ENCODE measurements at places on chromosomes 5 and 9.
A peak's percentile ranks its signal among the peaks of the same experiment; 100 is the strongest.

DNA sequence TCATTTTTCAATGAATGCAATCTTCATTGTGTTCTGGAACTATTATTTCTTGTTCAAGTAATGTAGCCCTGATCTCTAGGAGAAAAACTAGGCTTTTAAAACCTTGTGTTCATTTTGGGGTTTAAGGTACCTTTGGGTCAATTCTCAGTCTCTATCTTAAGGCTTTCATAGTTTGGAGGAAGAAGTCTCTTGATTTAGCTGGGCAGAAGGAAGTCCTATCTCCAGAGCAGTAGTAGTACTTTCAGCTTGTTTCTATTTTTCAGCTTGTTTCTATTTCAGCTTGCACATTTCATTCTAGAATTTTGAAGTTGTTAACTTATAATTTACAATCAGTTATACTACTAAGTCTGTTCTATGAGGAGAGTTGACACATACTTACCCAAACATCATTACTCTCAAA, 15.2 kb downstream of the CSNK1G3 start:
- no peak for DNase-seq

GRCh38 chr5:33408816-33409215, 31.9 kb upstream of the TARS1 start:
- no peak for DNase-seq

GRCh38 chr5:172798422-172799215, 27.6 kb upstream of the DUSP1 start:
- no peak for DNase-seq

DNA sequence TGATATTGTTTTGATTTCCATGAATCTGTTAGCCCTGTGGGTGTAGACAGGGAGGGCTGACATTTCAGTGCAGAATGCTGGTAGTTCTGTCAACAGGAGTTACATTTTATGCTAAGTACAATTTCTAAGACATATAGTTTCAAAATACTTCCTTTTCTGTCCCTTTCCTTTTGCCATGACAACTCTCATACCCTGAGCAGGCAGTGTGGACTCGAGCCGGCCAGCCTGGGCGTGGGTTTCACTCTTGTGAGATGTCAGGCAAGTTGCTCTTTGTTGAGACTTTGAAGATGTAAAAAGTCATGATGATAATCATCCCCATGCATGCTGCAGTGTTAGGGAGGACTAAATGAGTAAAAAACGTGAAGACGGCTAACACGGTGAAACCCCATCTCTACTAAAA, 197.9 kb downstream of the CFAP90 start:
- DNase-seq: no peak

- peak; percentile 38 for DNase-seq
These were observed at the start of gene PCAT7 for GRCh38 chr9:94554439-94555331. Gene PCAT7 (plus strand): TSS chr9:94555083.

DNA sequence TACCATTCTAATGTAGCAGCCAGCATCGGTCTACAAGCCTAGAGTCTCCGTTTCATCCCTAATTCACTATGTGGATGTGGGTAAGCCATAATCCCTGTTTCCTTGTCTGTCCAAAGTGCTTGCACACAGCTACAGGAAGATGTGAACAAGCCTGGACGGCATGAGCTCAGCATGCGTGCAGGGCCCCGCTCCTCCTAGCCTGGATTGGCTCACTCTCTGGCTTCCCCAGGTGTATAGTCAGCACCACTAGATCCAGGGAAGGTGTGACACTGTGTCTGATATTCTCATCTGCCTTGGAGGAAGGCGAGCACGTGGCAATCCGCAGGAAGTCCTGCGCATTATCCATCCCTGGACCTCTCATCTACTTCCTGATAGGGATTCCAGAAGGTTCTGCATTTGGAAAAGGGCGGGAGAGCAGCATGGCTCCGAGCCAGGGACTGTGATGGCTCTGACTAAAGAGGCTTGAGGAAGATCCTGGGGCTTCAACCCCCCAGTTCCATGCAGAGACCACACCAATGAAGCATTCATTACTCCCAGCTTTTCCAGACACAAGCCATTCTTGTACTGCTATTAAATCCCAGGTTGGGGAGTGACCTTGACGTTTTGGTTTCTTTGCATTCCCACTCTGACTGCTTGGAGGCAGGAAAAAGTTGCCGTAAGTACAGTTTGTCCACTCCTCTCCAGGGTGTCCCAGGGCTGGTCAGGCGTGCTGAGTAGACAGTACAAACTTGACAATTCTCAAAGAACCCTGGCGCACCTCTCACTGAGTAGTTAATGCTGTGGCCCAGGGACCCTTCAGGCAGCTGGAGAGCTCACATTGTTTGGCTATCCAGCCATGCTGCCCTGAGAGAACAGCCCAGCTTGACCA, 65.6 kb downstream of the PSD2 start:
- no peak for DNase-seq

DNA sequence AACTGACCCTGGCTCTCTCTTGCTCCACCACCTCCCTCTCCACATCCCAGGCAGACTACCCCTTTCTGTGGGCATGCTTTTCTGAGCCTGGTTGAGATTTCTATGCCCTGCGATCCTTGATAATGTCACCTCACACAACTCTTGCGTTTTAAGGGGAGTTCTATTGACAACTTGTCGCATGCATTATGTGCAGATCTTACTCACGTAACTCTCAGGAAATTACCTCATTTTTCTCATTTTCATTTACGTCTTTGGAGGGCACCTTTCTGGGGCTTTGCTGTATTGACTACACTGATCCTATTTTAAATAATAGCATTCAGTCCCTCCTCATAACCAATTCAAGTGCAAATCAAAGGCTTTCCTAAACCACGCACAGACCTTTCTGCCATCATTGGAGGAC, 140.4 kb upstream of the WWC1 start:
- DNase-seq: no peak

DNA sequence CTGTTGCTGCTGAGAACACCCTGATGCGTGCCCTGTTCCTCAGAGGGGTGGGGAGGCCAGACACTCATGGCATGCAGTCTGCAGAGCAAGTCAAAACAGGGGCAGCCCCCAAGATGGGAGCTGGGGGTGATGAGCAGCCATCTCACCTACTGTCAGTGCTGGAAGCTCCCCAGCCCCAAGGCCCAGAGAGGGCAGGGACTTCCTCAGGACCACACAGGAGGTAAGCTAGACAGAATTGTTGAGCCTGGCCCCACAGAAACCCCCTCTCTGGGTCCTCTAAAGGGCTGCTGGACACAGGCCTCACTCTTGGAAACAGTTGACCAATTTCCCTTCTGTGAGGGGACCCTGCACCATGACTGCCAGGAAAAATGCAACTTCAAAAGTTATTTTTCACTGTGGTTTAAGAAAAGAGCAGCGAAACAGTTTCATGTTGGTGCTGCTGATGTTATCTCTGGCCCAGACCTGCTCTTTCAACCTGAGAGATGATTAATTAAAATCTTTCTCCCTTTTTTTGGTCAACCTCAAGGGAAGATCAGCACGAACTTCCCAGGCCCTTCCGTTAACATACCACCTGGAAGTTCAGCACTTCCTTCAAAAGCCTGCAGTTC, 9.6 kb downstream of the CSF2 start:
- DNase-seq: no peak

GRCh38 chr5:35647712-35648111, 30.0 kb downstream of the SPEF2 start:
- no peak for DNase-seq

DNA sequence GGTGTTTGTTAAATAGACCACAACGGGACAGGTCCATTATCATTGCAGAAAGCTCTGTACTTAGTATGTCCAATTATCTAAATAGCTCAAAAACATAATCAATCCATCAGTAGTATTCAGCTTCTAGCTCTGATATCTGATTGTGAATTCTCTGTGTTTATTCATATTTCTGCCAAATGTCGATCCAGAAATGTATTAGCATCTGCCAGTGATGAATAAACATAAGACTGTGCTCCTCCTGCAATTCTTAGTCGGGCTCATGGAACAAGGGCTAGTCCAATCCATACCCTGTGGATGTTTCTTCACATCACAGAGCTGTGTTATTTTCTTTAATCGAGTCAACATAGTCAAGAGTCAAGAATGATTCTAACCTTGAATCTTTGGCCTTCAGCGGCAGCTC, 1612.1 kb upstream of the WWC1 start:
- no peak for DNase-seq

GRCh38 chr9:124263213-124263612, 5.5 kb downstream of the NEK6 start:
- DNase-seq: no peak

GRCh38 chr5:67549947-67550346, 353.3 kb upstream of the CD180 start:
- no peak for DNase-seq

- no peak for DNase-seq
These were observed 14.4 kb upstream of the ZNF131 start for GRCh38 chr5:43106290-43106638.

GRCh38 chr9:20788526-20789451, 104.7 kb downstream of the FOCAD start:
- no peak for DNase-seq

DNA sequence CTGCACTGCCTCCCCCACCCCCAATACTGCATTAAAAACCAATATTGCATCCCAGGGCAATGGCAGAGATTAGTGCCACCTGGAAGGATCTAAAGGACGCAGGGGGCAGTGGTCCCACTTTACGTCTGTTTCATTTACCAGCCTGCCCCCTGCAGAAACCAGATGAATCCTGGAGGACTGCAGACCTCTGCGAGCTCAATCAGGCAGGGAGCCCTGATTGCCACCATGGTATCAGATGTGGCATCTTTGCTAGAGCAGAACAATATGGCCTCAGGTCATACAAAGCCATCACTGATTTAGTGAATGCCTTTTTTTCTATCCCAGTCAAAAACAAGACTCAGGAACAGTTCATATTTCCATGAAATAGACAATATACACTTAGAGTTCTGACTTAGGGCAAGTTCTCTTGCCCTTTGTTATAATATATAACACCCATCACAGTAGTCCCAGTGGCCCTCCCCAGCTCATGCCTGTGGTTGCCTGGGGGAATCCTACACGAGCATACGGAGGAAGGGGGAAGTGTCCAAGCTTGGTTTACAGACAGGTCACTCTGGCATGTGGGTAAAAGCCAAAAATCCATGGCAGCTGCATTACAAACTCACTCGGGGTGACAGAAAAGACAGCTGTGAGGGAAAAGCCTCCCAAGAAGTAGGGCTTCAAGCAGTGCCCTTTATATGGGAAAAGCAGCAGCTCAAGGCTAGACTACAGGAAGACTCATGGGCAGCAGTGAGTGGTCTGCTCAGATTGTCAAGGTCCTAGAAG, 85.1 kb downstream of the MED27 start:
- no peak for DNase-seq

DNA sequence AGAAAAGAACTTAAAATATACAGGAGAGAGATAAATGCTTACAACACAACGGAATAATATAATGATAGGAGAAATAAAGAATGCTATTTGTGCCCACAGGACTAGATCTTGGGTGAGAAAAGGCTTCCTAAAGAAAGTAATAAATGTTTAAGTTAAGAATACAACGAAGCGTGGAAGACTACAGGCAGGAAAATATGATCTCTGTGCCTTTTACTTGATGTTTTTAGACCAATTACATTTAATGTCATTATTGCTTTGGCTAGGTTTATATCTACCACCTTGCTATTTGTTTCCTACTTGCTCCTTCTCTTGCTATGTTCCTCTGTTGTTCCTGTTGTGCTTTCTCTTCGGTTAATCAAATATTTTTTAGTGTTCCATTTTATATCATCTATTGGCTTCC, 80.2 kb upstream of the GOLGA1 start:
- DNase-seq: no peak

- no peak for DNase-seq
These were observed 2.0 kb downstream of the SNX30 start for GRCh38 chr9:112752334-112753125.

- DNase-seq: no peak
These were observed 590.8 kb upstream of the BRINP1 start for GRCh38 chr9:119959846-119960545.

DNA sequence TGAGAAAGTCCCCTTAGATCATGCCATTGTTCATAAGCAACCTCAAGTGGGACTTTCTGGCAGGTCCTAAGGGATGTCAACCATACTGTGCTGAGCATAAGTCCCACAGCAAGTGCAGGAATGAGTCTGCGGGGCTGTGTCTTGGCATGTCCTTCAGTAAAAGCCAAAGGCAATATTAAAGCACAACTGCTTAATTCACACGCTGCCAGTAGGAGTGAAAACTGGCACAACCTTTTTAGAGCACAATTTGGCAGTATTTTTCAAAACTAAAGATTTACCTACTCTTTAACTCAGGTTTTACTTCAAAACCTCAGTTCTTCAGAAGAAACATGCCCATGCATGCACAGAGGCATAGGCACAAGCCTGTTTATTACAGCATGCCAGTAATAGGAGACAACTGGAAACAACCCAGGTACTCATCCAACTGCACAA, 24.4 kb upstream of the SMAD5 start:
- DNase-seq: no peak

GRCh38 chr5:72075461-72075860, 31.8 kb upstream of the MAP1B start:
- DNase-seq: no peak

DNA sequence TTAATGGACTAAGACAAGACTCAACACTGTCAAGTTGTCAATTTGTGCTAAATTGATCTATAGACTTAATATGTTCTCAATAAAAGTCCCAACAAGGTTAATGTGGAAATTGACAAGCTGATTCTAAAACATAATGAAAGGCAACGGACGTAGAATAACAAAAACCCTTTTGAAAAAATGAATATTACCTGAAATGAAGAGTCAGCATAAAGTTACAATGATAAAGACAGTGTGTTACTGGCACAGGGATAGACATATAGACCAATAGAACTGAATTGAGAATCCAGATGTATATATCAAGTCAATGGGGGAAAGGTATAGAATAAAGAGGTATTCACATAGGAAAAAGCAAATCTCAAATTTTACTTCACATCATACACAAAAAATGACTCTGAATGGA, 37.7 kb upstream of the BARX1 start:
- DNase-seq: no peak

DNA sequence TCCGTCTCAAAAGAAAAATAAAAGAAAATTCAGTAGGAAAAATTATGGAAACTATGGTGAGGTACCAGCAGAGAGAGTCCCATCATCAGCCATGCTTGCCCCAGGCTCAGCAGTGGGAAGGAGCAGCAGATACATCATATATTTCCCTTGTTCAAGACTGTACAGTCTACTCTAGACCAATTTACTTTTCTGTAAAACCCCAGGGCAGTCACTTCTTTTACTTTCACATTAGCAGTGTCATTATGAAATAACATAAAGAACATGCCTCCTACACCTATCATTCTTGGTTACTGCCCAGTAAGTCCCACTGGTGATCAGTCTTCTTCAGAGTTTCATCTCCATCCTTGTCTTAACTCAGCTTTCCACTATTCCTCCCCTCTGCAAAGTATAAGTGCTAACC, 1145.0 kb downstream of the MAT2B start:
- DNase-seq: no peak

GRCh38 chr9:76626141-76626540, 138.1 kb upstream of the PCA3 start:
- no peak for DNase-seq
